ENCODE measurements at places on chromosomes 6 and 20.
A peak's percentile ranks its signal among the peaks of the same experiment; 100 is the strongest.

GRCh38 chr6:108951351-108951953 is 103.2 kb downstream of the ARMC2 start:
- DNase-seq, result no peak

DNA sequence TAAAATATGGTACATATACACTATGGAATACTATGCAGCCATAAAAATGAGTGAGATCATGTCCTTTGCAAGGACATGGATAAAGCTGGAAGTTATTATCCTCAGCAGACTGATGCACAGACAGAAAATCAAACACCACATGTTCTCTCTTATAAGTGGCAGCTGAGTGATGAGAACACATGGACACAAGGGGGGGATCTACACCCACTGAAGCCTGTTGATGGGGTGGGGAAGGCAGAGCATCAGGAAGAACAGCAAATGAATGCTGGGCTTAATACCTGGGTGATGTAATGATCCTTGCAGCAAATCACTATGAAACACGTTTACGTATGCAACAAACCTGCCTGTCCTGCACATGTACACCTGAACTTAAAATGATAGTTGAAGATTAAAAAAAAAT is 71.3 kb downstream of the MANEA start:
- DNase-seq, result no peak

GRCh38 chr6:44225579-44226325 is 2.4 kb downstream of the SLC29A1 start:
- DNase-seq, result no peak

DNA sequence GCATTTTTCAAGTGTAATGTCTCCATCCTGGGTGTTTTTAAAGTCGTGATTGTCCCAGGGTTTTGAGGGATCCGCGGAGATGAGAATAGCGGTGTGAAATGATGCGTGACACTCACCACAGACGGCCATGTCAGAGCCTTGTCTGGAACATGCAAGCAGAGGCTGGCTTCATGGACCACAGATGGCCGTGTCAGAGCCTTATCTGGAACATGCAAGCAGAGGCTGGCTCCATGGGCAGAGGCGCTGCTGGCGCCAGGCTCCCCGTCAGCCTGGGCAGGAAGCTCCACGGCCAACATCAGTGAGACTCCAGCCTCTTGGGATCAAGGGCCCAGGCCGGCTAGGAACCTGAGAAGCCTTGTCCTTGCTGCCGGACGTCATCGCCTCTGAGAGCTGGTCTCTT is 7.7 kb upstream of the MRGBP start:
- no peak for DNase-seq

GRCh38 chr20:46108435-46108841 is 9.7 kb upstream of the CD40 start:
- no peak for DNase-seq

DNA sequence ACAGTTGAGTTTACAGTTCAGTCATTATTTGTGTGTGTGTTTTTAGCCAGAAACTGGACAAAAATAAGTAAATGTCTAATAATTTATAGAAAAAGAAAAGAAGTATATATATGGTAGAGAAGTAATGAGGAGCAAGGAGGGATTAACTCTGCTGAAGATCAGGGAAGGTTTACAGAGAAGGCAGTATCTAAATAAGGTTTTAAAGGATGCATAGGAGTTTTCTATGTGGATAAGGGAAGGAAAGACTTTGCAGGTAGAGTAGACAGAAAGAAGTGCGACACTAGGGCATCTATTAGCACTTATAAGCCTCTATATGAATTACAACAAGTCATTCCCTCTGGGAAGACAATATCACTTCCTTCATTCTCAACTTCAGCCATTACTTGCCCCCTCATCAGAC is 34.3 kb downstream of the ISM1 start:
- no peak for DNase-seq

DNA sequence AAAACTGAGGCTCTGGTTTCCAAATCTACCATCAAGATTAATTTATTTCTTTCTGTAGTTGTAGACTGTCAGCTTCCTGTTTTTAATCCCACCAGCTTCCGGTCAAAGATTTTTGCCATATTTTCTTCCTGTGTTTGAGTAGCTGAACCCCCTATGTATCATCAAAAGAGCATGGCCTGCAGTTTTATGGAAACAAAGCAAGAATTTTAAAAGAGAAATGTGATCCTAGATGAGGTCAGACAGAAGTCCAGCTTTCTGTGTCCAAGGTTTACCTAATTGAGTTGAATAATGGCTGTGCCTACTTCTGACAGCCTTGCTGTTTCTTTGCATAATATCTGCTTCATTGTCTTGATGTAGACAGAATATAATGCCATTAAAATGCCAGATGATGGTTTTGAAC is 163.7 kb downstream of the CARMIL1 start:
- no peak for DNase-seq

GRCh38 chr6:53862662-53863462 is 68.1 kb downstream of the LRRC1 start:
- no peak for DNase-seq

GRCh38 chr6:15487262-15487661 is 175.6 kb downstream of the DTNBP1 start:
- no peak for DNase-seq

GRCh38 chr6:40597301-40597700 is 10.1 kb upstream of the LRFN2 start:
- no peak for DNase-seq

GRCh38 chr20:10667560-10668167 is 6.1 kb downstream of the JAG1 start:
- no peak for DNase-seq

DNA sequence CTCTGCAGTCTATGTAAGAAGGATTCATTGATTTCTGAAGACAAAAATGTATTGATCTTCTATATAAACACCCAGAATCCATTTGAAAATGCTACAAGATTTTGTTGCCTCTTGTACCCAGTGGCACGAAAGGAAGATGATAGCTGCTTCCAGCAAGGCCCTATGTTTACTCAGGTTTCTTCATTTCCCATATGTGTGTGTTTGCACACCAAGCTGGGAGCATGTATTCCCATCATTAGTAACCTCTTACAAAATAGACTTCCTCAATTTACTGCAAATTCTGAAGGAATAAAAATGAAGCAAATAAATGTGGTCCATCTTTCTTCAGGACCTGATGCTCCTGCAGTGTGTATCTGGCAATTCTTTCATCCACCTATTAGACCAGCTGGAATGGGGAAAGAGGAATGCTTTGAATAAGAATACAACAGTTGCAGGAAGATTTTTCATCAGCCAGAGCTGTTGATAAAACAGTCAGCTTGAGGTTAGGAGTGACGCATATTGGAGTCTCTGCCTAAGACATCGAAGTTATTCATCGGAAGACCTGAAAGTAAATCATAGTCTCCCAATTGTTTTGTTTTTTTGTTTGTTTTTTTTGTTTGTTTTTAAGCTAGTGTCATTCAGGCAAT is 132.3 kb downstream of the PDE7B start:
- no peak for DNase-seq

GRCh38 chr6:21468461-21468860 is 125.1 kb upstream of the SOX4 start:
- no peak for DNase-seq

DNA sequence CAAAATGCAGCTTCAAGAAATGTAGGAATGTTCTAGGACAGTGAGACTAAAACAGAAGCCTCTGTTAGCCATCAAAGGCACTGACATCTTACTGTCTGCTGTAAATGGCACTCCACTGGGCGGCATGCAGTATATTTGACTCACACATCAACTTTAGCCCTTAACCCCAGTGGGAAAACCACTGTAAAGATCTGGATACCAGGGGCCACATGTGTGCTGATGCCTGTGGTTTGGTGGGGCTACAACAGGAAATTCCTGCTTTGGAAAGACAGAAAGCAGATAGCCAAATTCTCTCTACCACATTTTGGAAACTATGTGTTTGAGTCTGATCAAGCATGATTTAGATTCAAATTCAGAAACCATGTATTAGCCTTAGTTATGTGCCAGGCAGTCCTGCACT is 4.3 kb downstream of the PFDN4 start:
- DNase-seq, result peak; percentile 71

DNA sequence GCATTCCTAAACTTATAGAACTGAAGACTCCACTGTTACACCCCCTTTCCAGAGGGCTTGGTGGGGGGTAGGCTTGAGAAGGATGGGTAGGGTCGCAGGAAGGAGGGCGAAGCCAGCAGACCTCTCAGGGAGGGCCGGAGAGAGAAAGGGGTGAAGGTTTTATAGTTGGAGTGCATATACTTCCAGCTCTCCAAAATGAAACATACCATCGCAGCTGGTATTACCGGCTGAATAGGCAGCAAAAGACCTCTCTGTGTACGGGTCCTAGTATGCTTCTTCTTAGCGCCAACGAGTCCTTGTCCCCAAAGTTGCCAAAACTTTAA is 1.0 kb upstream of the VGLL2 start:
- no peak for DNase-seq

DNA sequence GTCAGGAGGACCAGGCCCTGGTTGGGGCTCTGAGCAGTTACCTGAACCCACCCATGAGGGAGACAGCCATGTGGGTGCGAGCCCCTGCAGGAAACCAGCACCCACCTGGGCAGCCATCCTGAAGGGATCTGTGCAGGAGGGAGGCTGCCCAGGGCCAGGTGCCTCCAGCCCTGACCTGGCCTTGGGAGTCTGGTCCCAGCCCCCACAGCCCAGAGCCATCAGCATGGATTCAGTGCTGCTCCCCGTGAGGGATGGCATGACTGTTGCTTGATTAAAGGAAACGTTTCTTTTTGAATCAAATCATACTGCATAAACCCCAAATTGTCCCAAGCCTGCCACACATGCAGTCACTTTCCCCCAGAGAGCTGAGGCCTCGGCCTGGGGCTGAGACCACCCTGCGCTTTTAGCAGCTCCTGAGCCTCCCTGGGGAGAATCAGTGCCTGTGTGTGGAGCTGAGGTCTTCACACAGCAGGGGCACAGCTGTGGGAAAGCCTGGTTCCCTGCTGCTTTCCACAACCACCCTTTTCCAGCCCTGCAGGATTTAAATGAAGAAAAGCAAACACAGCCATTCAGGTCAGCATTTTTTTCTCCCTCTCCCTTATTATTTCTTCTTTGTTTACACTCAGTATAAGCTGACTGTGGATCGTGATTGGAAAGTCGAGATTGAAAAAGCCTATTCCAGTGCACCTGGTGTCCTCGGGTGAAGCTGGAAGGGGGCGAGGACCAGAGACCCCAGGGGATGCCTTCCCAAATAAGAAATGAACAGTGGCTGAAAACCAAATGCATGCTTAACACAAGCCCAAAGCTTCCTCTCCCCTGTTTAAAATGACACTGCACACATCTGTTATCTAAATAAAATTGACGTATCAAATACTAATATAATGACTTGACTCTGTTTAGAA is 283.9 kb downstream of the SMOC2 start:
- DNase-seq, result no peak

- DNase-seq, result no peak
Observed at GRCh38 chr6:3506200-3506599, 49.4 kb upstream of the SLC22A23 start.

GRCh38 chr6:782141-782540 is 89.2 kb upstream of the EXOC2 start:
- DNase-seq, result no peak

DNA sequence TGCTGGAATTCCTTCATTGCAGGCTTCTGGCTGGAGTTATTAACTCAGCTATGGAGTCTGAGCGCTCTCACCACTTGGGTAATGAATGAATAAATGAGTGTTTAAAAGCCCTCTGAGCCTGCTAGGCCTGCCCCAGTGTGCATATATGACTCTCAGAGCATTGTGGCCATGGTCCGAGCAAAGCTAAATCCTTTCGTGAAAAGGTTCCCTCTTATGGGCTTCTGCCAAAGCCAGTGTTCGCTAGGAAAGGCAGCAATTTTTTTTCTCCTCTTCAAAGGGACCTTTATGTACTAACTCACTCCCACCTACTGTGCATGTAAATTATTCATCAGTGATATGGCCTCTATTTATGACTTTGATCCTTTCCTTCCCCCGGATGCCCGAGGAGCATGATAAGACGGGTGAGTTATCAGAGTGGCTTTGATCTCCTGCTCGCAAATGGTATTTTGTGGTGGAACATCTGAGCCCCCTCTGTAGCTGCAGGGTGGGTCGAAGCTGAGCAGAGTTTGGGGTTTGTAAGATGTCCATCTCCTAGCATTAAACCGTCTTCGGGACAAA is 88.6 kb downstream of the LINC00237 start:
- no peak for DNase-seq

GRCh38 chr6:2854396-2854982 is 12.8 kb upstream of the SERPINB1 start:
- peak; percentile 74 for DNase-seq

DNA sequence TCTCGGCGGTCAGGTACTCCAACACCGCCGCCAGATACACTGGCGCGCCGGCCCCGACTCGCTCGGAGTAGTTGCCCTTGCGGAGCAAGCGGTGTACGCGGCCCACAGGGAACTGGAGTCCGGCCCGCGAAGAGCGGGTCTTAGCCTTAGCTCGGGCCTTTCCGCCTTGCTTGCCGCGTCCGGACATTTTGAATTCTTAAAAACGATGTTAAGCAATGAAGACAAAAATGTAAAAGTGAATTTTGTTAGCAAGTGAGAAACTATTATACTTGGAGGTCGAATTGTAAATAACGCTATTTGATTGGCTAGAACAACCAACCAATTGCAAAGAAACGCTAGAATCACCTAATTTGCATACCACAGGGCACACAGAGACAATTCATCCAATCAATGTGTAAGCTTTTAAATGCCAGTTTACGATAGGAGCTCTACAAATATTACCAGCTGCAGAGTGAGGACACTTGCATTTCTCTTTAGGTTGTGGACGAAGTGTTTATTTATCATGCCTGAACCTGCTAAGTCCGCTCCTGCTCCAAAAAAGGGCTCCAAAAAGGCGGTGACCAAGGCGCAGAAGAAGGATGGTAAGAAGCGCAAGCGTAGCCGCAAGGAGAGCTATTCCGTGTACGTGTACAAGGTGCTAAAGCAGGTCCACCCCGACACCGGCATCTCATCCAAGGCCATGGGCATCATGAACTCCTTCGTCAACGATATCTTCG is 112.0 kb downstream of the HFE start:
- peak; percentile 98 for DNase-seq

GRCh38 chr6:15088904-15089568 is 156.8 kb upstream of the JARID2 start:
- peak; percentile 25 for DNase-seq

GRCh38 chr6:168793649-168794048 is 352.7 kb downstream of the SMOC2 start:
- DNase-seq, result no peak

DNA sequence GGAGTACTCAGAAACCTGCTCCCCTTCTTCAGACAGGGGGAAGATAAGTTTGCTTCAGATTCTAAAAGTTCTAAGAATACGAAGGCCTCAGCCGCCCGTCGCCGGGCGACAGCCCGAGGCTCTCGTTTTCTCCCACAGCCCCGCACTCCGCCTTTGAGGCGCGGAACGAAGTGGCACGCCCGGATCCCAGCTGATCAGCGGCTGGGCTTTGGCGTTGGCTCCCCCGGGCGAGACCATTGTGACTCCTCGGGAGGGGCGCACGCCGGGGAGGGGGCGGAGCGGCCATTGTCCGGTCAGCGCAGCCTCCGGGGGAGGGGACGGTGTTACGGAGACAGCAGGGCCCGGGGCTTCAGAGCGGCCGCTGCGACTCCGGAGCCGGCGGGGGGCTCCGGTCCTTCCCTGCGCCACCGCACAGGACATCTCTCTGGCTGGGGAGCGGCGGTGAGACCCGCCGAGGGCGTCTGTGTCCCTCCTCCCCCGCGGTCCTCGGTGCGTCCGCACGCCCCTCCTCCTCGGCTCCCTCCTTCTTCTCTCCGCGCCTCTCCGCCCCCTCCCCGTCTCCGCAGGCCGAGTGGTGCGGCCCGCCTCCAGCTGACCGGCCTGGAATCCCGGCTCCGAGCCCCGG is at the start of gene ZFAND3:
Gene ZFAND3 (plus strand): TSS at position 551 of the 625 bp plus-strand sequence. CDS start 219 bp downstream, outside the sequence.
- peak; percentile 98 for DNase-seq

Data from mesenchymal stem cell (in vitro differentiated cells and primary cell).